ENCODE measurements at places on chromosomes 3 and 15.

DNA sequence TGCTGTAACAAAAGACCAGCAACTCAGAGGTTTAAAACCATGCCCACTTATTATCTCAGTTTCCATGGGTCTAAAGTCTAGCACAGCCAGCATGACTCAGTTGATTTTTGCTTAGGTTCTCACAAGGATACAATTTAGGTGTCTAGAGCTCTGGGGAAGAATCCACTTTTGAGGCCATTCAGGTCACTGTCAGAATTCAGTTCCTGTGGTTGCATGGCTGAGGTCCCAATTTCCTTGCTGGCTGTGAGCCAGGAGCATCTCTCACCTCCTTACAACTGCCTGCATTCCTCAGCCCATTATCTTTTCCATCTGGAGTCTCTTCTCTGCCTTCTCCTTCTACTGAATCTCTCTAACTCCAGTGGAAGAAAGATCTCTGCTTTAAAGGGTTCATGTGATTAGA lies 240.5 kb upstream of the CFAP20DC start:
- no peak for DNase-seq

DNA sequence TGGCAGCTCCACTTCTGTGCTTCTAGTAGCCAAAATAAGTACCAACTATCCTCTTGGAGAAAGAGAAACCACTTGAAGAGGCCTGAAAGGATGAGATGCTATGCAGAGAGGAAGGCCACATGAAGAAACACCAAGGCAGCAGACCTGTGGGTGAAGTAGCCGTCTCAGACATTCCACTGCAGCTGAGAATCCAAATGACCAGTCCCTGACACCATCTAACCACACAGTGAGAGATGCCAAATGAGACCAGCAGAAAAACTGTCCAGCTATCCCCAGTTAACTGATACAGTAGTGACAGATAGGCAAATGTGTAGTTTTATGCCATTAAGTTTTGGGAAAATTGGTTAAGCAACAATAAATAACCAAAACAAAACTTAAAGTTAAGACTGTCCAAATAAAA lies 47.9 kb upstream of the ZSCAN2 start:
- DNase-seq, result no peak

DNA sequence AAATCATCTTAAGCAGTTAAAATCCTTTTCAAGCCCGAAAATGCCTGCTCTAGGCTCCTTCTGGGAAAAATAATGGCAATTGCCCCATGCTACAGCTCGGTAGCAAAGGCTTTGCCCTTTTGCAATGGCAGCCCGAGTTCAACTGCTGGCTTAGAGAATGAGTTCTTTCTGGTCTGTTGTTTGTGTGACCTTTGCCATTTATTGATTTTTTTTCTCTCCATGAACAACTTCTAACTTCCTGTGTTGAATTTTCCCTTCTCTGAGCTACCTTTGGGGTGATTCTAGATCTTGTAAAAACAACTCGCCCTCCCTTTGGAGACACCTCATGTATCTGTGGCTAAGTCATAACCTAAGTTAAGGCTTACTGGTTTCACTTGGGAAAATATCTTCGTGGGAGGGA lies 139.3 kb downstream of the PLCH1 start:
- no peak for DNase-seq

GRCh38 chr3:142723665-142723967 lies 218 bp upstream of the TRPC1 start:
- no peak for DNase-seq

GRCh38 chr3:187973977-187974870 lies 179.7 kb upstream of the LPP start:
- DNase-seq, result no peak

DNA sequence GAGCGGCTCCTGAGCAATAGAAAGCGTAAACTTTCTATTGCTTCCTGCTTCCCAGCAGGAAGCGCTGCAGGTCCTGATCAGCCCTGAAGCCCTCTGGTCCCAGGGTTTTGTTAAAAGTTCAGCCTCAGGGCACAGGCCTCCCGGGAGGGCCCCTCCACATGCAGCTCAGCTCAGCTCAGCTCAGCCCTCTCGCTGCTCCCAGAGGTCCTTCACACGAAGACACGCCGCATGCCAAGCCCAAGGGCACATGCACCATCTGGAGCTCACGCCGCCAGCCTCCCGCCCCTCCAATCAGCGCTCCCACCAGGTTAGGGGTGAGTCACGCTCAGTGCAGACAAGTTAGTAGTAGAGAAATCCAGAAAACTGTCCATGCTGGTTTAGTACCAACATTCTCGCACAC lies 12.7 kb downstream of the TKT start:
- no peak for DNase-seq

DNA sequence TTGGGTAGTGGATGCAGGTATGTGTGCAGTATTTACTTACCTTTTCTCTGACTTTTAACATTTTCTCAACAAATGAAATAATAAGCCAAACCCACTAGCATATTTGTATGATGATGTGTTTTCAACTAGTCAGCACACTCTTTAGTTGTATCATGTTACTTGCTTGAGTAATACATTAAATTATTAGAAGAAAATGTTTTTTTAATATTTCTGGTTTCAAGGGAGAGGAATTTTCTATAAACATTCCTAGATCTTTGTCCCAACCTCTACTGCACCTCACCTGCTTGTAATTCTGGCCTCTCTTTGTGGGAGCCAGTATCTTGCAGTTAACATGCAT lies 161.8 kb upstream of the CBLB start:
- DNase-seq, result no peak

- no peak for DNase-seq
These were observed 248.9 kb downstream of the THSD4 start for GRCh38 chr15:71364117-71364584.

GRCh38 chr15:86526938-86527690 lies 447.4 kb downstream of the AGBL1 start:
- no peak for DNase-seq

Data from effector CD4-positive, alpha-beta T cell (primary cell).